Sigmoid colon (tissue), 7 donors: ENCODE measurements at places on chromosomes 16 and 17. TPM values are rescaled to one million over a fixed set of nuclear protein-coding genes. Genes with fewer than 3 reads are reported as not detected.
A peak's percentile ranks its signal among the peaks of the same experiment; 100 is the strongest.

GRCh38 chr17:54941285-54941684, 27.2 kb downstream of the COX11 start:
- no peak overlapping the region for H3K27ac ChIP-seq
- no peak for DNase-seq
- no peaks in the 10 kb centered on the region for H3K4me1 ChIP-seq
- no peak overlapping the region for H3K4me3 ChIP-seq
- H3K27me3 ChIP-seq = no peaks in the 10 kb centered on the region
- H3K36me3 ChIP-seq = peaks cover 21% of the 10 kb centered on the region

DNA sequence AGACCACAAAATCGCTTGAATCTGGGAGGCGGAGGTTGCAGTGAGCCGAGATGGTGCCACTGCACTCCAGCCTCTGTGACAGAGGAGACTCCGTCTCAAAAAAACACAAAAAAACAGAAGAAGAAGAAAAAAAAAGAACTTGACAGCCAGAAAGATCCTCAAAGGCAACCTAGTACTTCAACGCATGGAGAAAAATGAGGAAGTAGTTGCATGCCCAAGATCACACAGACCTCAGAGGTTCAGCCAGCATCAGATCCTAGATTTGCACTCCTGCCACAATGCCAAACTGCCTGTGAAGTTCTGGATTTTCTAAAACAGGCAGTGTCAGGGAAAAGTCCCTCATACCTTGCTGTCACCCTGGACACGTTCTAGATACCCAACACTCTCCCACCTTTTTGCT, 1.5 kb downstream of the ATPAF2 start:
- H3K36me3 ChIP-seq = no peaks in the 10 kb centered on the region
- no peak overlapping the region for H3K27ac ChIP-seq
- no peak for DNase-seq
- H3K4me1 ChIP-seq = no peaks in the 10 kb centered on the region
- no peaks in the 10 kb centered on the region for H3K27me3 ChIP-seq

GRCh38 chr16:54454616-54455015, 168.0 kb upstream of the IRX3 start:
- no peaks in the 10 kb centered on the region for H3K27me3 ChIP-seq
- no peaks in the 10 kb centered on the region for H3K36me3 ChIP-seq
- no peaks in the 10 kb centered on the region for H3K4me1 ChIP-seq
- H3K27ac ChIP-seq = no peak overlapping the region

DNA sequence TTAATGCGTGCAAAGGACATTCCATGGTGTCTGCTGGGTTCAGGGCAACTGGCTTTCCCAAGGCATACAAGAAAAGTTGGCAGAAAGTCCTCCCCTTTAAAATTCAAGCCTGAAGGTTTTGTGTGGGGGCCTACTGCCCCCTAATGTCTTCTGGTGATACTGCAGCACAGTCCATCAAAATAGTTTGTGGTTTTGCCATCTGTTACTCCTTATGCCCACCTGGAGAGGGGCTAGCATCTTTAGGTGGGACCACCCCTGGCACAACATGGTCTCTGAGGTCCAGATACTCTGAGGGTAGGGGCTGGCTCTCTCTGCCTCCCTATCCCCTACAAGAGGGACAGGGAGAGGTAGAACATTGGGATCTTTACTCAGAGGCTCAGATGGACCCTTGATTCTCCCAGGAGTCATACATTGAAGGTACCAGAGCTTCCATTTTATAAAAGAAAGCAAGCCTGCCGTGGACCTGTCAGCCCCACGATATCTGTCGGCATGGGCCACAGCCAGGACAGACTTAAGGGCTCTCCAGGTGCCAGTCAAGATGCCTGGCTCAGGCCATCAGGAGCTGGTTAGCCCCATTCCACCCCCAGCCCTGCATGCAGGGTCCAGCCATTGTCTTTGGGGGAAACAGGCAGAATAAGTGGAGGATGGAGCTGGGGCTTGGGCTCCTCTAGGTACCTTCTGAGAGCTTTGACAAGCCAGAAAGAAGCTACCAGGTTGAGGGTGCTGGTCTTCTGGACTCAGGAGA, 6.3 kb downstream of the ESRP2 start:
- H3K4me1 ChIP-seq = no peaks in the 10 kb centered on the region
- H3K4me3 ChIP-seq = no peak overlapping the region
- peak; percentile 70 for DNase-seq
- H3K27ac ChIP-seq = no peak overlapping the region
- H3K36me3 ChIP-seq = no peaks in the 10 kb centered on the region

GRCh38 chr17:45976755-45977505, 22.1 kb upstream of the STH start:
- DNase-seq = no peak
- no peaks in the 10 kb centered on the region for H3K27me3 ChIP-seq
- no peak overlapping the region for H3K27ac ChIP-seq
- H3K36me3 ChIP-seq = no peaks in the 10 kb centered on the region

DNA sequence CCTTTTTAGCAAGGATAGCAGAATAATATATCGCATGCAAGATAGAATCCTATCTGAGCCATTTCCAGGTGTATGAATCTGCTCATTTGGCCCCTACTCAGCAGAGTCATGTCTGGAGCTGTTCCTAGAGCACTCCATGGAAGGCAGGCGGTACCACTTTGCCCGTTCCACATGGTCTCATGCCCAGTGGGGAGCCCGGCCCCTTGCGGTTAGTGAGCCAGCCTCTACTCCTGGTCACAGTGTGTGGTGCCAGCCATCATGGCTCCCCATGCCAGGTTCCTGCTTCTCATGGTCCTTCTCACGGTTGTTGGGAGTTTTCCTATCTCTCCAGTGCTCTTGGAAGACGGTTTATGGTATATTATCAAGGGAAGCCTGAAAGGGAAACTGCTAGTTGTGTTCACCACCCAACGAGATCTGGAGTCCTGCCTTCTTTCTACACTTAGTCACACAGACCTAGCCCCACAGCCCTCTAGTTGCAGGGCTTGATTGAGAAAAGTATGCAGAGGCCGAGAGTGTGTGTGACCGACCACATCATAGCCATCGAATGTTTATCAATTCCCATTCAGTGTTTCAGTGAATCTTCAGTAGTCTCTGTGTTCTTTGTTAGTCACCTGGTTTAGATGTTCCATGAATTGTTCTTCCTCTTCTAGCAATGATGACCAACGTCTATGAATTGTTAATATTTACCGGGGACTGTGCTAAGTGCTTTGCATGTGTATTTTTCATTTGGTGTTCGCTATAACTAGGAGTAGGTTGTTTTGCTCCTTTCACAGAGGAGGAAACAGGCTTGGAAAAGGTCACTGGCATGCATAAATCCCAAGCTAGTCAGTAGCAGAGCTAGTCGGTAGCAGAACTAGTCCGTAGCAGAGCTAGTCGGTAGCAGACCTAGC, 9.6 kb downstream of the JPT2 start:
- no peak overlapping the region for H3K4me3 ChIP-seq
- H3K27me3 ChIP-seq = no peaks in the 10 kb centered on the region
- no peak for DNase-seq
- H3K36me3 ChIP-seq = peaks cover 7% of the 10 kb centered on the region
- no peaks in the 10 kb centered on the region for H3K4me1 ChIP-seq

TMED6 gene
- polyA plus RNA-seq = not detected

KRTAP4-9 gene
- polyA plus RNA-seq = not detected

MAPK7 gene
- polyA plus RNA-seq = 35.9 TPM

CDR2L gene
- 3.0 TPM for polyA plus RNA-seq

- no peak overlapping the region for H3K27ac ChIP-seq
- no peak overlapping the region for H3K4me3 ChIP-seq
- no peaks in the 10 kb centered on the region for H3K27me3 ChIP-seq
- DNase-seq = no peak
- no peaks in the 10 kb centered on the region for H3K4me1 ChIP-seq
Observed at GRCh38 chr17:80491478-80492342, 15.3 kb upstream of the NPTX1 start.
